COR-L47 (cell line): ENCODE measurements at places on chromosomes 6 and 20.

DNA sequence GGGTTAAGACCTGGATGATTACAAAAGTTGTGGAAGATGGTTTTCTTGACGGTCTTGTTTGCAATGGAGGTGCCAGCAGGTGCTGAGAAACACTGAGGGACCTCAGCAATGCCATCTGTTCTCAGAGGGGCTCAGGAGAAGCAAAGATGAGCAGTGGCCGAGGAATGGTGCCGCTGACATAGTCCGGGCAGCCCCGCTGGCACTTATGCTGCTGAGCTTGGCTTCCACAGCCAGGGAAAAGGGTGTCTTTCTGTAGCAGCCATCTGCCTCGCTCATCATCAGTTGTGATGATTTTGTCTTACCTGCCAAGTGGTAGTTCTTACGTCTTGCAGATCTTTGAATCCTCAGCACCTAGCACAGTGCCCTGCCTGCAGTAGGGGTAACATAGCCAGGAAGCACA lies 55.7 kb downstream of the PPP1R14C start:
- DNase-seq = no peak

DNA sequence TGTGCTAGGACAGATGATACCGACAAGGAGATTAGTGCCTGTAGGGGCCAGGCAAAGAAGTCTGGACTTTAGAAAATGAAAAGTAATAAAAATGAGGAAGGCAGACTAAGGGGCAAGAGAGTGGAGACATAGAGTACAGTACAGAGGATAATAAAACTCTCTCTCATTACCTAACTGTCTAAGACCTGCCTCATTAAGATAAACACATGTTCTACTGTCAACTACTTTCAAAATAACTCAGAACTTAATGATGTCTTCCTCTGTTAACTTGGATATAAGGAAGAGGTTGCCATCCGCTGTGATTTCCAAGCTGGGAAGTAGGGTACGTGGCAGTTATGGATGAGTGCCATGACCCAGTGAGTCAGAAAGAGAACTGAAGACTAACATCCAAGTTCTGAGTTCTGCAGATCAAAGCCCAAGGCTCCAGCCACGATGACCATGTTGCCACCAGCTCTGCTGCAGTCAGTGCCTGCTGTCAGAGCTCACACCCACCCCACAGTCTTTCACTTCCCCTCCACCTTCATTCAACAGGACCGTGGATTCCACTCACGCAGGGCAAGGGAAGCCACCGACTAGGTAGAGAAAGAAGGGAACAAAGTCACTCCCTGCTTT lies 81.8 kb downstream of the KIF16B start:
- DNase-seq = no peak

- peak; percentile 96 for DNase-seq
Measured at GRCh38 chr20:1118336-1119127, at the start of gene PSMF1. PSMF1 (plus strand) TSS chr20:1118602; CDS start chr20:1118774, 172 bp downstream.

DNA sequence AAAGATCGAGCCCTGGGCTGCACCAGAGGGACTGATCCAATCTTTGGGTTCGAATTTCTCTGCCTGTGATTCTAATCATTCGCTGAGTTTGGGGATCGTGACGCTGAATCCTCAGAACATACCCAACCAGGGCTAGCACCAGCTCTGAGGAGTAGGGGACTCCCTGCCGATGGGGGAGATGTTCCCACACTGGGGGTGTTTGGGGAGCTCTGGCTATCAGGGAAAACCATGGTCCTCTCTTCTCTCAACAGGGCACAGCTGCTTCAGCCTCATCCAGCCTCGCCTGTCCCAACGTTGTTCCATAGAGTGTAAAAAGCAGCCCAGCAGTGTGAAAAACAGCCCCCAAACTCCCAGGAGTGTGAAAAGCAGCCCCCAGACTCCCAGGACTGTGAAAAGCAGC lies 136.6 kb downstream of the ANKRD60 start:
- DNase-seq = no peak

DNA sequence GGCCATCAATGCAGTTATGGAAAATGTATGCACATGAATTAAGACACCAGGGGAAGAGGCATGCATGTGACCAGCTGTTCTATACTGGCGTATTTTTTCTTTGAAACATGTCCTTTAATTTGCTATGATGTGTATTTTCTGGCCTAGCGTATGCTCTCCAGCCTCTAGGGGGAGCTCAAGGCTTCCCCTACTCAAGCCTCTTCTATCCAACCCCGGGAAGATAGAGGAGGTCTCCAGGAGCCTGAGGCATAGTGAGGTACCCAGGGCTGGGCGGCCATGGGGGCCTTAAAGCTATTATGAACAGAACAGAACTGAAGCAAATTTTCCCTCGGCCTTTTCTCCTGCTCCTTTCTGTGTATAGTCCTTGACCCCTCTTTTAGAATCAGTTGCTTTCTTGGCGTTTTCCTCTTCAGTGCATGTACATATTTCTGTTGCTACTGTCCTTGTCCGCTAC lies 528.9 kb downstream of the MAFB start:
- peak; percentile 30 for DNase-seq

- DNase-seq = no peak
Measured at GRCh38 chr6:126720304-126720703, 380.4 kb downstream of the CENPW start.

DNA sequence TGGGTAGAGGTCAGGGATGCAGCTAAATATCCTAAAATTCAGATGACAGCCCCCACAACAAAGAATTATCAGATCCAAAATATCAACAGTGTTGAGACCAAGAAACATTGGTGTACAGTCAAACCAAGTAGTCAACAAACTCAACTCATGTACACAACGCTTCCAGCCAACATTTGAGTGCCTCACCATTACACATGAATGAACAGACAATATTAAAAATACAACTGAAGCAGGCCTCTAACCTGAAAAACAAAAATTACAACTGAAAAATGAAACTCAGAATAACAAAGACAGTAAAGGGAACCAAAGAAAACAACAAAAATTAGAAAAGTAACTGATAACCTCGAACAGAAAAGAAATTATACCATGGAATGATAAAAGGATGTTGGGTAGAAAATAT lies 46.2 kb downstream of the HACE1 start:
- no peak for DNase-seq

DNA sequence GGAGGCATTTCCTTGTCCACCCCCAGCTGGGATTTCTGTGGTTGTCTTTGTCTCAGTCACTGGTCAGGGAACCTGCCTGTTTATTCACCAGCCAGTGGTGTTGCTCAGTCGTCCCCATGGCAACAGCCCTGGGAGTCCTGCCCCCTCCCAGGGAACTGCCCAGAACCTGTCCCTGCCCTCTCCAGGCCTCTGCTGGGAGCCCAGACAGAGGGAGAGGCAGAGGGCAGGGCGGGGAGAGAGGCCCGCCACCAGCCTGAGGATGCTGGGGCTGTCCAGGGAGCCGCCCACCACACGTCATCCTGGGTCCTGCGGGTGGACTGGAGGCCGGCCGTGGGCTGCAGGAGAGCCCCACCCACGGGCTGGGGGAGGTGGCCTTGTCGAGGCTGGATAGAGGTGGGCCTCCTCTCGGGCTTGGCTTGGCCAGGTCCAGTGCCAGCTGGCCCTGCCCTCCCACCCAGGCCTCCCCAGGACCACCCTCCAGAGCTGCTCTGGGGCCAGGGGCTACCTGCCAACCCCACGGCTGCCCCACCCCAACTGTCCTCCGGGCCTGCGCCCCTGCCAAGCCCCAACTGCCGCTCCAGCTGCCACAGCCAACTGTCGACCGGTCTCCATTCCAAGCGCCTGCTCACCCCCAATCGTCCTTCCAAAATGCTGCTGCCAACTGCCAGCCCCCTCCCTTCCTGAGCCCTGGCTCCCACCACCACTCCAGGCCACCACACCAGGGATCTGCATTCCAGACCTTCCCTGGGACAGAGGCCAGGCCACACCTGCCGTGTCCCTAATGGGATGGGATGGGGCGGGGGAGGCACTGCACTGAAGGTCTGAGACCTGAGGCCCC lies 4.2 kb upstream of the ZBTB46 start:
- DNase-seq = peak; percentile 90

GRCh38 chr20:36969051-36969450 lies 17.5 kb upstream of the SAMHD1 start:
- no peak for DNase-seq

DNA sequence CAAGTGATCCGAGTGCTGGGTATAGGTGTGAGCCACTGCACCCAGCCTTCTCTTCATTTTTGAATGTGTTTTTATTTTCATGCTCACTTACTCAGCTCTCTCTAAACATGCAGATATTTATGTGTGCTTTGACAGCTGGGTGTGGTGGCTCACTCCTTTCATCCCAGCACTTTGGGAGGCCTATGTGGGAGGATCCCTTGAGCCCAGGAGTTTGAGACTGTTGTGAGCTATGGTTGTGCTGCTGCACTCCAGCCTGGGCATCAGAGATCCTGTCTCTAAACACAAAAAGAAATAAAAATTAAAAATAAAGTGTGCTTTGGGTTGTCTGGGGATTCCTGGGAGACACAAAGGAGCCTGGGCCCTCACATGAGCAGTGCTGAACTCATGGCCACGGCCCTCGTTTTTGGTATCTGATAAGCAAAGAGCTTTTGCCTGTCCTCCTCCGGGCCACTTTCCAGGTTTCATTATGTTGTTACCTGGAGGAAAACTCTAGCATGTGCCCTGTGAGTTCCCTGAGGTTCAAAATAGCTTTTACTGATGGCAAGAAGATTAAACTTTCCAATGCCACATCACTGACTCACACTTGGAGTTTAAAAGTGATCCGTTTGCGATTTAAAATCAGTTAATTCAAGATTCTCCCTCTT lies 78.5 kb downstream of the CD164 start:
- no peak for DNase-seq

DNA sequence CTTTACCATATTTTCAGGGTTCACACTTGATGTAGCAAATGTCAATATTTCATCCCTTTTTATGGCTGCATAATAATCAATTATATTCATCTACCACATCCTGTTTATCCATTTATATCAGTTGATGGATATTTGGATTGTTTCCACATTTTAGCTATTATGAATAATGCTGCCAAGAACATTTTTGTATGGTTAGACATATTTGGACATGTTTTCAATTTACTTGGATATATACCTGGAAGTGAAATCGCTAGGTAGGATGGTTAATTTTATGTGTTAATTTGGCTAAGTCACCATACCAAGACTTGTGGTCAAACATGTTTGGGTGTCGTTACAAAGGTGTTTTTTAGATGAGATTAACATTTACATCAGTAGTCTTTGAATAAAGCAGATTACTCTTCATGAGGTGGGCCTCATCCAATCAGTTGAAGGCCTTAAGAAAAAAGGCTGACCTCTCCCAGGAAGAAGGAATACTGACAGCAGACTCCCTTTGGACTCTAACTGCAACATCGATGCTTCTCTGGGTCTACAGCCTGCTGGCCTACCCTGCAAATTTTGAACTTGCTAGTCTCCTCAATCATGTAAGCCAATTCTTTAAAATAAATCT lies 196.5 kb downstream of the BACH2 start:
- no peak for DNase-seq

DNA sequence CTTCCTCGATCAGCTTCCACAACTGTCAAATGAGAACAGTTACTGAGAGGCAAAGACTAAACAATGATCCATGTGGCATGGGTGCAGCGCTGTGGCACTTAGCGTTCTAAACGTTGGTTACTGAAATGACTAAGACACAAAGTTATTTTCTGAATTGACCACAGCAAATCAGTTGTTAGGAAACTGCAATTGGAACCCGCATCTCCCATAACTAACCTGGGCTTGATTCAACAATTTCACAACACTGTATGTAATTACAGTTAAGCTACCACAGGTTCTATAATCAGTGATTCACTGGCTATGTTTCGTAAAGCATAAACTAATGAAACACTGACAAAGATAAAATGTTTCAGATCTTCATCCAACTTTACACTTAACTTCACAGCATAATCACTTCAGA lies 12.5 kb downstream of the WDR27 start:
- DNase-seq = no peak

- peak; percentile 48 for DNase-seq
Measured at GRCh38 chr6:14799928-14800327, 445.9 kb upstream of the JARID2 start.

- DNase-seq = no peak
Measured at GRCh38 chr6:95365454-95365853, 211.9 kb upstream of the MANEA start.

DNA sequence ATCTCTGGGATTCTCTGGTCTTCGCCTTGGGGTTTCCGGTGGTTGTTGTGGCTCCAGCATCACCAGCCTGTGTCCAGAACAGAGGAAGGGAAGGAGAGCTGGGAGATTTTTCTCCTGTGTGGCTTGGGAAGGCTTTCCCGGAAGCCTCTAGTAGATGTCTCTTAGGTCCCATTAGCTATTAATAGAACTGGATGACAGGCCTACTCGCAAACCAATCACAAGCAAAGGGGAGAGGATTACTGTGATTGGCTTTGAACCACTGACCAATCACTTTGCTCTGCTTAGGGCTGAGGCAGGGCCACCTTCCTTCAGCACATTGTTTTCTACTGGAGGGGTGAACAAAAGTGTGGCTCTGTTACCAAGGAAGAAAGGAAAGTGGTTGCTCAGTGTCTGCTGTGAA lies 203.4 kb upstream of the SULF2 start:
- DNase-seq = no peak

DNA sequence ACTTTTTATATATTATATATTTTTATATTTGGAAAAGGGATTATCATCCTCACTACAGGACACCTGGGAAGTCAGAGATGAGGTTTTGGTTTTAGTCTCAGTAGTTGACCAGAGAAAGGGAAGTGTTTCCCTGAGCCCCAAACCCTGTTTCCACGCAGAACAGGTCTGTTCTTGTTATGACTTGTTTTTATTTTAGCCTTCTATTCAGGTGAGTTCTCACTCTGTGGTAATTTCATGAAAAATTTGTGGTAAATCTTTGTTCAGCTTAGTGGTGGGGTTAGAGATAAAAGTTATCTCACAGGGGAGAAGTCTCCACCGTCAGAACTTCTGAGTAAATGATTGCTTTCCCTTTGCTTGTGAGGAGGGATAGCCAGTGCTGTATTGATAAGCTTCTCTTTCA lies 224.9 kb downstream of the FARS2 start:
- DNase-seq = no peak

DNA sequence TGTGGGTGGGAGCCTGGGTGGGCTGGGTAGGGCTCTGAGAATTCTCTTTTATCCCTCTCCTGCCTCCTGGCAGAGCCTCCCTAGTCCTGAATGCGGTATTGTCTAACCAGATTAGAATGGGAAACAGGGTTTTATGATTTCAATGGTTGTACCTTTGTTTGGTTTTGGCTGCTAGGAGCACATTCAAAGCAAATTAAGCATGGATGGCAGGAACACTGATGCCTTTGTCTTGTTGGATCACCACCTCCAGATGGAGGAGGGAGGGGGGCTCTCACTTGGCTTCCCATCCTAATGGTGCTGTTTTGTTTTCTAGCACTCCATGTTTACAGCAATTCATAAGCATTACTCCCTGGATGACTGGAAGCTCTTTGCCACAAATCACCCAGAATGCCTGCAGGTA lies 11.6 kb downstream of the GMPR start:
- DNase-seq = peak; percentile 80
